ENCODE measurements at places on chromosomes 16 and 17. TPM values are rescaled to one million over a fixed set of nuclear protein-coding genes. Genes with fewer than 3 reads are reported as not detected.
A peak's percentile ranks its signal among the peaks of the same experiment; 100 is the strongest.

GJC1 gene
- total RNA-seq: not detected

GRAPL gene
- total RNA-seq: 21.0 TPM

ATP2A3 gene
- 298 TPM for total RNA-seq

SLC2A4 gene
- total RNA-seq: not detected

NDEL1 gene
- total RNA-seq: 259 TPM

TLCD1 gene
- total RNA-seq: 1.1 TPM

TRPV3 gene
- total RNA-seq: 0.27 TPM

DNA sequence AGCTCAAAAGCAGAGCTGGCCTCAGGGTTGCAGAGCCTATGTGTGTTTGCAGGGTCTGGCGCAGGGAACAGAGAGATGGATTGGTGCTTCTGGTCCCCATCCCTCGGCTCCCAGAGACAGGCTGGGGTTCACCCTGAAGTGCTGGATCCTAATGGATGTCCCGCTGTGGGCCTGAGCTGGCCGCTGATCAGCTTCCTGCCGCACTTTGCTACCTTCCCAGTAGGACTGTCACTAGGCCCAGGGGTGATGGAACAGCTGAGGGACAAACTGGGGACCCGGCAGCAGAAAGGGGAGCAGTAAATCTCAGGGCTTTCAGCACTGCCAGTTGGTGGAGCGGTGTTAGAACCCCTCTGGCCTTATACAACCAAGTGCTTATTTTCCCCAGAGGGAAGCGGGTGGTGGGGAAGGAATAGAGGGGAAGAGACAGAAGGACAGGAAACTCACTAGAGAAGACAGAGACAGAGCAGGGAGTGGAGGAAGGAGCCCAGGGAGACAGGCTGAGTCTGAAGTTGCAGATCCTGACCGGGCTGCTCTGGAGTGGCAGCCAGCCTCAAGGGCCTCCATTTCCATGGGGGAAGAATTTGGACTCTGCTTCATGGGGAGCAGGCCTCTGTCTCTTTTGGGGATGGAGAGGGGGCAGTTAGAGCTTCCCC is 78.6 kb downstream of the MRM1 start:
- no peaks in the 10 kb centered on the region for H3K27me3 ChIP-seq
- H3K4me3 ChIP-seq: no peak overlapping the region
- H3K36me3 ChIP-seq: no peaks in the 10 kb centered on the region
- DNase-seq: no peak

DNA sequence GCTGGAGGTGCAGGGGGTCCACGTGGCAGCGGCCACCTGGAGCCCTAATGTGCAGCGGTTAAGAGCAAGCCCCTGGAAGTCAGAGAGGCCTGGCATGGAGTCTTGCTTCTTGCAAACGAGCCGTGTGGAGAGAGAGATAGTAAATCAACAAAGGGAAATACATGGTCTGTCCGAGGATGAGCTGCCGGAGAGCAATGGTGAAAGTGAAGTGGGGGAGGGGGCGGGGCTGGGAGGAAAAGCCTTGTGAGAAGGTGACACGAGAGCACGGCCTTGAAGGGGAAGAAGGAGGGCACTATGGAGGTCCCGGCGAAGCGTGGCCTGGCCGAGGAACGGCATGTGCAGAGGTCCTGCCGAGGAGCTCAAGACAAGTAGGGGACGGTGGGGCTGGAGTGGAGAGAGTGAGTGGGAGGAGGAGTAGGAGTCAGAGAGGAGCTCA is 6.0 kb upstream of the SERPINF1 start:
- H3K36me3 ChIP-seq: no peaks in the 10 kb centered on the region
- no peak overlapping the region for H3K27ac ChIP-seq
- H3K27me3 ChIP-seq: no peaks in the 10 kb centered on the region
- peak overlapping the region; percentile 50 for H3K4me3 ChIP-seq

GRCh38 chr17:61416540-61417363 is 17.1 kb downstream of the TBX2 start:
- no peaks in the 10 kb centered on the region for H3K4me1 ChIP-seq
- H3K27me3 ChIP-seq: peaks cover 39% of the 10 kb centered on the region

- DNase-seq: no peak
- no peaks in the 10 kb centered on the region for H3K36me3 ChIP-seq
- H3K4me3 ChIP-seq: no peak overlapping the region
- H3K4me1 ChIP-seq: peaks cover 6% of the 10 kb centered on the region
- H3K27ac ChIP-seq: no peak overlapping the region
These were observed 71.3 kb upstream of the METRNL start for GRCh38 chr17:83008186-83008510.

DNA sequence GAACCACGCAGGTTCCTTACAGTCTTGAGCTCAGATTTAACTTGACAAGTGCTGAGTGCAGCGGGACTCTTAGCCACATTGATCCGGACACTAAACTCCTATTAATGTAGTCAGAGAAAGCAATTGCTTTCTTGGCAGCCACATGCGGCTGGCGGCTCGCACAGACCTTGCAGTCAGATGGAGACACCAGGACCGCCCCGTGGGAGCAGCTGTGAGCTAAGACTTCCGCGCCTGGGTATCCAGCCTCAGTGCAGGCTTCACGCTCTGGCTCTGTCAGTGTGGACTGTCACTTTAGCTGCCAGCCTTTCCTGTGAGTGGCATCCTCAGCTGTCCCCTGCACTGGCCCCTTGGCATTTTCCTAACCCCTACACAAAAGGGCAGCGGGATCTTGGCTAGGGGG is 80.9 kb upstream of the NLRP1 start:
- H3K27me3 ChIP-seq: peaks cover 44% of the 10 kb centered on the region
- DNase-seq: no peak
- H3K4me1 ChIP-seq: peaks cover 5% of the 10 kb centered on the region
- no peak overlapping the region for H3K27ac ChIP-seq
- no peak overlapping the region for H3K4me3 ChIP-seq

DNA sequence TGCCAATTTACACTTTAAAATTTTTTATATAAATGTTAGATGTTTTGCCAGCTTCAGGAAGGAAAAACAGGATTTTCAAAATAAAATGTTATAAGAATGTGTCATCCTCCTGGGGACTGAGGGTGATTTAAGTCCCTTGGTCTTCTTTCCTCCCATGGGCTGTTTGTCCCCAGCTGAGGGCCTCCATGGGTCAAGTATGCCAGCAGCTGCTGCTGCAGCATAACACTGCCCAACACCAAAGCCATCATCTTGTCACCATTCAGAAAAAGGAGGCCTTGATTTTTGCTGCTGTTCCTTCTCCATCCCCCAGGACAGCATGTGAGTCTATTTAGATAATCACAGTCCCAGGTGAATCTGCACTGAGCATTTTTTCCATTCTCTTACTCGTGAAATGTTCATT is 188.5 kb downstream of the LGALS9B start:
- H3K27me3 ChIP-seq: peaks cover 5% of the 10 kb centered on the region
- no peak for DNase-seq
- H3K4me3 ChIP-seq: no peak overlapping the region
- H3K27ac ChIP-seq: no peak overlapping the region
- peaks cover 29% of the 10 kb centered on the region for H3K4me1 ChIP-seq
- no peaks in the 10 kb centered on the region for H3K36me3 ChIP-seq

DNA sequence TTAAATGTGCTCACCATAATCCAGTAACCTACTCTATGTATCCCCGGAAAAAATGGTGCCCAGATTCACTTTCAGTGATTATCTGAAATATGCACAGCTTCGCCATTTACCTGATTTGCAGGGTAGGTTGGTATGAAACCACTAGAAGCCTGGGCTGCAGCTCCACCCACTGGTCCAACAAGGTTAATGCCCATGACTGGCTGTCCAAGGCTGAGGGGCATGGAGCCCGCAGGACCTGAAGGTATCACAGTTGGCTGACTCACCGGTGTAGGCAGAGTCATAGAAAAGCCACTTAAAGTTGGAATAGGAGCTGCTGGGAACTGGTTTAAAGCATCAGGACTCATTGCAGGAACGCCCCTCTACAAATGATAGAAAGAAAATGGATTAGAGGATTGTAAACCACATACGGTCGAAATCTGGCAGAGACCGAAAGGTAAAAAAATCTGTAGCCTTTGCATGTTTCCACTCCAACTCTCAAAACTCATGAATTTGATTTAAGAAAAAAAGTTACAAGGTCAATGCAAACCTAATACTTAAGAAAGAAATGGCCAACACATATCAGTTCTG is 38.6 kb downstream of the SYNRG start:
- H3K27ac ChIP-seq: no peak overlapping the region
- H3K36me3 ChIP-seq: peaks cover 19% of the 10 kb centered on the region
- DNase-seq: no peak
- H3K27me3 ChIP-seq: no peaks in the 10 kb centered on the region

DNA sequence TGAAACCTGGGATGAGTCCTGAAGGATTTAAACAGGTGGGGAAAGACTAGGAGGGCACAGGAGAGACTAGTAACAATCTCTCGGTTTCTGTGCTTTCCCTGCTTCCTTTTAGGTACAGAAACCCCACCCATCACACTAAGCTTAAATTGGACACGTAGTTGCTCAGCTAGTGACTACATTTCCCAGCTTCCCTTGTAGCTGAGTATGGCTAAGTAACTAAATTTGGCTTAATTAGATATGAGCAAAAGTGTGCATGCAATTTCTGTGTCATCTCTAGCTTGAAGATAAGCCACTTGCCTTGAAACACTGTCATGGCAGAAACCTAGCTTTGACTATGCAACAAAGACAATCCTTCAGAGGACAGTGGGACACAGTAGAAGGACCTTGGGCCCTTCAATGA is 36.5 kb downstream of the CACNG1 start:
- peaks cover 4% of the 10 kb centered on the region for H3K36me3 ChIP-seq
- no peak for DNase-seq
- H3K4me3 ChIP-seq: no peak overlapping the region
- peaks cover 19% of the 10 kb centered on the region for H3K4me1 ChIP-seq
- H3K27ac ChIP-seq: peak overlapping the region; percentile 88

GRCh38 chr17:49910858-49911204 is 58.2 kb upstream of the DLX4 start:
- H3K27me3 ChIP-seq: peaks cover 88% of the 10 kb centered on the region
- DNase-seq: no peak
- peaks cover 4% of the 10 kb centered on the region for H3K36me3 ChIP-seq
- peak overlapping the region; percentile 39 for H3K4me3 ChIP-seq

DNA sequence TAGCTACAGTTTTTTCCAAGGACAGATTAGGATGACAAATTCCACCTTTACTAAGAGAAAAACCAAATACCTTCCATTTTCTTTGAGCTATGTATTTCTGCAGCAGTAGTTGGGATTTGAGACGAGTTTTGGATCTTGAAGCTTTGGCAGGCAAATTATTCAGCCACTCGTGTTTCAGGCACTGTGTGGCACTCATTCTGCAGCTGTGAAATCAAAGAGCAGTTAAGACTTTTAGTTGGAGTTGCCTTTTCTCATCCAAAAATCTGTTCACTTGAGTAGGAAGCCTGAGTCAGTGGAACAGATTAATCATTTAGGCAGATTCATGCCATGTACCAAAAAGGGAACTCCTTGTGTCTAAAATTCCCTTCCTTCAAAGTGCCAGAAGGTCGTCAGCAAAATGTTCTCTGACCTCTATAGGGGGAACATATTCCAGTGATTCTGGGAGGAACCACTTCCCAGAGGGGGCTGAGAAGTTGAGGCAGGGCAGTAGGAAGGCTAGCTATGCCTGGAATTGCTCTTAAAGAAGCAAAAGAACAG is 20.1 kb downstream of the ORC6 start:
- no peak overlapping the region for H3K4me3 ChIP-seq
- DNase-seq: no peak
- no peaks in the 10 kb centered on the region for H3K36me3 ChIP-seq
- H3K27ac ChIP-seq: no peak overlapping the region

GRCh38 chr16:77211880-77212740 is 12.9 kb downstream of the SYCE1L start:
- H3K4me3 ChIP-seq: peak overlapping the region; percentile 93
- peaks cover 15% of the 10 kb centered on the region for H3K4me1 ChIP-seq
- peak overlapping the region; percentile 39 for H3K27ac ChIP-seq
- H3K36me3 ChIP-seq: peaks cover 3% of the 10 kb centered on the region
- DNase-seq: peak; percentile 59
- no peaks in the 10 kb centered on the region for H3K27me3 ChIP-seq

DNA sequence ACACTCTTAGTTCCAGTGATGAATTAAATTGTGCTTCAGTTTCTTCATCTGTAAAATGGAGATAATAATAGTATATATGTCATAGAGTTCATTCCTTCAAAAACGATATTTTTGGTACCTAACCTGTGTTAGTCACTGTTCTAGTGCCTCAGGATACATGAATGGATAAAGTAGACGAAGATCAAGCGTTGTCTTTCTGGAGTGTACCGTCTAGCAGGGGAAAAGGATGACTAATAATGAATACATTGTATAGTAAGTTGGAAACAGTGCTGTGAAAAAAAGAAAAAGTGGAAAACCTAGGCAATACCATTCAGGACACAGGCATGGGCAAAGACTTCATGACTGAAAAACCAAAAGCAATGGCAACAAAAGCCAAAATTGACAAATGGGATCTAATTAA is 8.6 kb downstream of the KRT10 start:
- no peak for DNase-seq
- H3K27ac ChIP-seq: no peak overlapping the region
- H3K4me1 ChIP-seq: peaks cover 4% of the 10 kb centered on the region
- H3K4me3 ChIP-seq: no peak overlapping the region

DNA sequence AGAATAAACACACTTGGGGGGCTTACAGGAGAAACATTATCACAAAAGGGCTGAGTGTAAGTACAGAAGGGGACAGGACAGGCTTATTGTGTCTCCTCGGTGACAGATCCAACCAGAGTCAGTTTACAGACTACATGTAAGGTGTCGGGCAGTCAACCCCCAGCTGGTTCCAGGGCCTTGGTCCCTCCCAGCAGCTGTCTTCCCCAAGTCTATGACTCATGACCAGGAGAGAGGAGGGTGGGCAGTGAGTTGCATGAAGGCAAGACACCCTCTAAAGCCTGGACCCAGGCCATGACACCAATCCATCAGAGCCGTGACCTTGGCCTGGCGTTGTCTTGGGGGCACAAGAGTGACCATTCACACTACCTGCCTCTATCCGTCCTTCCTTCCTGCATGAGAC is 276.2 kb upstream of the CCL2 start:
- no peak for DNase-seq
- H3K36me3 ChIP-seq: peaks cover under 1% of the 10 kb centered on the region
- peaks cover 4% of the 10 kb centered on the region for H3K27me3 ChIP-seq
- H3K4me3 ChIP-seq: no peak overlapping the region
- H3K27ac ChIP-seq: no peak overlapping the region

DNA sequence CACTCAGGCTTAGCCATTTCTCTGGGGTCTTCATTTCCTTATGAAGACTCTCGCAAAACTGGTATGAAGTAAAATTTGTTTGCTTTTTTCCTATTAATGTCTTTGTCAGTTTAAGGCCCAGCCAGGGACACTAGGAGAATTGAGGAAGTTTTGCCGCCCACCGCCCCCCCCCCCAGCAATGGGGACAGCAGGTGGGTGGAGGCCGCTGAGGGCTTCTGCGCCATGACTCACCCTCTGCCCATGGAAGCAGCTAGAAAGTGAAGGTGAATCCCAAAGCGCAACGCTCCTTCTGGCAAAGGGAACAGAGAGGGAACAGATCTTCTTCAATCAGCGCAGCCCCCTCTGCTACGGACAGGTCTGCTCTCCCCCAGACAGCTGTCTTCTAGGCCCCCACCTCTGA is 49.7 kb downstream of the MARF1 start:
- no peaks in the 10 kb centered on the region for H3K27me3 ChIP-seq
- H3K4me1 ChIP-seq: peaks cover 13% of the 10 kb centered on the region
- H3K27ac ChIP-seq: peak overlapping the region; percentile 69
- H3K36me3 ChIP-seq: peaks cover 5% of the 10 kb centered on the region
- no peak for DNase-seq
